ENCODE measurements at places on chromosomes 11 and 22.

DNA sequence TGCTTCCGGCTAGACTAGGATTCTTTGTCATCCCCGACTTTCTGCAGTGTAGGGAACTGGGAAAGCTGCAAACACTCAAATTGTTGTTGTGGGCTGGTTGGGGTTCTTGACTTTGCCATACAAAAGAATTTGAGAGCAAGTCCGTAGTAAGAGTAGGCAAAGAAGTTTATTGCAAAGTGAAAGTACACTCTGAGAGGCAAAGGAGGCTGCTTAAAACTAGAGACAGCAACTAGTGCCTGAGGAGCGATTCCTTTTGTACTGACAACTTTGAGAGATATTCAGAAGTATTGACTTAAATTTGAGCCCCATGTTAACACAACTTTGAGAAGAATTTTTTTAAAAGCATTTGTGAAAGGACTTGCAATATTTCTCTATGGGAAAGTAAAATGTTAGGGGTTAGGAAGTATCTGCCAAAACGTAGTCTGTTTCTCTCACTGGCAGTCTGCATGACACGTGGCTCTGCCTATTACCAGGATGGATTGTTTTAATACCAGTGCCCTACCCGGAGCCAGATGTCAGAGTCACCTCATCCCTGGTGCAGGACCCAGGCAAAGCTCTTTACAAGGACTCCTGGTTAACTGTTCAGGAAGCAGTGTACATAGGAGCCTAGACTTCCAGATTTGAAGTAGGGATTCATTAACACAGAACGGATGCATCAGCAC lies 85.0 kb upstream of the CLPB start:
- DNase-seq, result no peak

DNA sequence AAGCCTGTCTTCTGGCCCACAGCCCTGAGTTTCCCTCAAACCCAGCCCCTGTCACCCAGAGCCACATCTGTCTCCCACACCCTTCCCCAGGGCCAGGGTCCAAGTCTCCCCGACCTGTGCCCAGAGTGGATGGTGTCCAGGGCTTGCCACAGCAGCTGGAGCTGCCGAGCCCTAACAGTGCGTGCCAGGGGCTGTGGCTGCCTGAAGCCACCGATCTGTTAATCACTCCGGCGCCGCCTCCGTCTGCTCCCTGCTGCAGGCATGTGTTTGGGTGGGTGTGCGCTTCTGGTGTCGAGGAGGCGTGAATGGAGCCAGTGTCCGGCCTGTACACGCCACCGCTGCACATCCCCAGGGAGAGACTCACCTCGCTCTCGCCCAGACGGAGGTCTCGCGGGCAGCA lies 26.1 kb downstream of the SHISAL1 start:
- DNase-seq, result peak; percentile 9

DNA sequence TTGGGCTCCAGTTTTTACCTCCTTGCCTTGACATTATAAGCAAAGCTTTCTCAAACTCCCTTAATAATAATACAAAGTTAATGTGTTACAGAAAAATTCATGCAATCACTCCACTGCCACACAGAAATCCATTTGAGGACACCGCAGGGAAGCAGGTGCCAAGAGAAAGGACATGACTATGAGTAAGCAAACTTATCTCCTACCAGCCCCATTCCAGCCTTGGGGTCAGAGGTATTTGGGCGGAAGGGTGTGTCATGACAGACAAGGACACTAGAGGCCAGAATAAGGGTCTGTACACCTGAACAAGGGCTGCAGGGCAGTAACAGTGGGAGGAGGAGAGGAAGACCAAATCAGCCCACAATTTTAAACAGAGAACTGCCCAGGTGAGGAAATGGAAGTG lies 5.9 kb downstream of the GNG3 start:
- no peak for DNase-seq

GRCh38 chr11:94602430-94603372 lies 35.5 kb downstream of the PIWIL4 start:
- DNase-seq, result no peak

GRCh38 chr11:22807391-22807790 lies 22.2 kb downstream of the SVIP start:
- no peak for DNase-seq

- DNase-seq, result no peak
Observed at GRCh38 chr22:47449508-47450270, 687.2 kb downstream of the TBC1D22A start.

- no peak for DNase-seq
Observed at GRCh38 chr11:88013508-88014065, 161.7 kb downstream of the RAB38 start.

DNA sequence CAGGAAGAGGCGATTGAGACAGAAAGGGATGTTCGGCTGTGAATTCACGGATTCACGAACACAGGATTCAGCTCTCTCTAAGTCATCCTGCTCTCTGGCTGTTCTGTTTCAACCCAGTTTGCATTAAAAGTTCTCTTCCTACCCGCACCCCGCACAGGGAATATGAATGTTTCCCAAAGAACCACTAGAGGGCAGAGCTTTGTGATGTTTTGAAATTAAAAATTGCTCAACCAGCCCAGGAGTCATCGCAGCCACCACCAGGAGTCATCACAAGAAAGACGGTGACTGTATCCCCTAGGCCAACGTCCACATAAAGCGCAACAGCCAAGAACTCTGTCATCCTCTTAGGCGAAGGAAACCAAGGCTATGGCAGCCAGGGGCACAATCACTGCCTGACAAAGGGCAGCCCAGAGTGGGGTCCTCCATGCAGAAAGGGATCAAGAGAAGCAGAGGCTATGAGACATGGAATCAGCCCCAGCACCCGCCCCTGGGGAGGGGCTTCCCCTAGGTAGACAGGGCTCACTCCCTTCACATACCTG lies 122.4 kb downstream of the WT1 start:
- DNase-seq, result no peak

- DNase-seq, result no peak
Observed at GRCh38 chr11:44282620-44283019, 27.3 kb downstream of the ALX4 start.

DNA sequence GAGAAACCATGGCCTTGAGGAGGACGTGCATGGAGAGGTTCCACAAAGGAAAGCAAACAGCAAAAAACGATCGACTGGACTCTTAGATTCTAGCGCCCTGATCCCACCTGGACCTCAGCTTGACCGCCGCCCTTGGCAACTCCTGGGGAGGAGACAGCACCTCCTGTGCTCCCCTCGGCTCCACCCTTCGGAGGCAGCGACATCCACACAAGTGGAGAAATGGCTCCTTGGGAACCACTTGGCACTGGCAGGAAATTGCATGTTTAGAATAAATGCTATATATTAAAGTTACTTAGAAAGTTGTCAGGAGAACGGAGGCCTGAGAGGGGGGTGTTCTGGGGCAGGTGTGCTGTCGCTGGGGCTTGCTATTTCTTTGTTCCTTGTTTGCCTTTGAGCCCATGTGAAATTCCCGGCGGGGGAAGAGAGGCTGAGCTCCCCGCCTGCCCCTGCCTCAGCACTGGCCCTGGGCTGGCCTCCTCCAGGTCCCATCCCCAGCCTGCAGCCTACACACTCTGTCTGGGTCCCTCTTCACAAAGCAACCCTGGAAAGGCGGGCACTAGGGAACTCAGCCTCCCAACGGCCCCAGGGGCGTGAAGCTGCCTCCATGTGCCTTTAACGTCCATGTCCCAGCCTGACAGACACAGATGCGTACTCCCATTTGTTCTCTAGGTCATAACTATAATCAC lies 395.3 kb downstream of the BRD1 start:
- DNase-seq, result no peak

DNA sequence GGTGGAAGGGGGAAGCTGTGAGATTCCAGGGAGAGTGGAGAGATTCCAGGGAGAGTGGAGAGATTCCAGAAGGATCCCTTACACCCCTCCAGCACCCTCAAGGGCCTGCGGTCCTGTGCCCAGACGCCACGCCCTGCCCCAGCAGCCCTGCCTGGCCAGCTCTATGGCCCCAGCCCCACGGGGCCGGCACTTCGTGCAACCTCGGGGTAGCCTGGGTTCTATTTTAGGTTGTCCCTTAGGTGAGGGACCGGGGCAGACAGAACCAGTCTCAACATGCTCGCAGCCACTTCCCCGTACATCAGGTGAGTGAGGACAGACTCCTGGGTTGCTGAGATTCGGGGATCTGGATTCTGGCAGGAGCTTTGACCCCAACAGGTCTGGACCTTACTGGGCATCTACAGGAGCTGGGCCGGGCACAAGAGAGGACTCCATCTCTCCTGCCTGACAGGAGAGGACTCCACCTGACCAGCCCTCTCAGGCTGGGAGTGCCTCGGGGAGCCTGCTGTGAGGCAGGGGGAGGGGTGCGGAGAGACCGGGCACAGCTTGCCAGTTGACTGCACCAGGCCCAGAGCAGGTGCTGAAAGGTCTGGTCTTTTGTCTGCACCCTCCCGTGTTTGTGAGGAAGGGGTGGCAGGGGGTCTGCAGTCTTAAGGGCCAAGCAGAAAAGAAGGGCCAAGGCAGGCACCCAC lies 8.5 kb upstream of the ADORA2A start:
- no peak for DNase-seq

- DNase-seq, result no peak
Observed at GRCh38 chr11:83122050-83122449, 34.9 kb upstream of the PCF11 start.

GRCh38 chr11:33976495-33977199 lies 74.9 kb upstream of the CAPRIN1 start:
- no peak for DNase-seq

GRCh38 chr11:27347359-27348339 lies 15.4 kb downstream of the CCDC34 start:
- no peak for DNase-seq
